DMS53 (cell line): ENCODE measurements at places on chromosomes 4 and X.
A peak's percentile ranks its signal among the peaks of the same experiment; 100 is the strongest.

GRCh38 chr4:174873931-174874330 lies 44.2 kb upstream of the ADAM29 start:
- DNase-seq = peak; percentile 66

GRCh38 chr4:139214039-139214534 lies 37.1 kb upstream of the ELF2 start:
- peak; percentile 10 for DNase-seq

- no peak for DNase-seq
These were observed 423.9 kb upstream of the PITX2 start for GRCh38 chr4:111046811-111047210.

DNA sequence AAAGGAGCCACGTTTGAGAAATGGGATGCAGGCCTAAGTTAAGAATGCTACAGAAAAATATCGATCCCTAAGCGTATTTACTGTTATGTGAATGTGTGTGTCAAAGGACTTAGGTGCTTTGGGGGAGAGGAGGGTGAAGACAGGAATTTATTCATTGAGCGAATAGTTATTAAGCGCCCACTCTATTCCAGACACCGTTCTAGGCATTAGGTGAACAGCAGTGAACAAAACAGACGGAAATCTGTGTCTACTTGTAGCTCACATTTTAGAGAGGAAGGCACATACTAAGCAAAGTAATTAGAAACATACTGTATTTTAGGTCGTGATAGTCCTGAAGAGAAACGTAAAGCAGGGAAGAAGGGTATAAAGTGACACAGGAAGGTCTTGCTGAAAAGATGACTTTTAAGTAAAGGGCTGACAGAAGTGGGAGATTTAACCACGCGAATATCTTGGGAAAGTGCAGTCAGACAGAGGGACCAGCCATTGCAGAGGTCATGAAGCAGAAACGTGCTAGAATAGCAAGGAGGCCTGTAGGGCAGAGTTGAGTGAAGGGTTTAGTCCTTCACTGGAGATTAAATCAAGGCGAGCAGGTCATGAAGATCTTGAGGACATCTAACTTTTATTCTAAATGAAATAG lies 541 bp downstream of the AIMP1 start:
- DNase-seq = peak; percentile 29

DNA sequence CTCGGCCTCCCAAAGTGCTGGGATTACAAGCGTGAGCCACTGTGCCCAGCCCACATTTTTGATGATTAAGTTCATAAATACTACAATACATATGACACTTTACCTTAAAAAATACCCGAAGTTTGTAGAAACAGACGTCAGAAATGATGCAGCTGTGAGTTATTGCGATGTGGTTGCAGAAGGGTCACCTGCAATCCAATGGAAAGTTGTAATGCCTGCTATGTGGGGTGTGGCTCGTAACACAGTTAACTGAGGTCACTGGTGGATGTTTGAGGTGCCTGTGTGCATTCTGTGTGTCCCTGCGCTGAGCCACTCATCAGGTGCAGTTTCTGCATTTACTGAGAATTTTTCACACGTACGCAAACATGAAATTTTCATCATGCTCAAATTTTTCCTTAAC lies 64.1 kb downstream of the ANXA5 start:
- DNase-seq = no peak

GRCh38 chrX:24153178-24153795 lies 3.8 kb downstream of the ZFX start:
- DNase-seq = no peak

GRCh38 chrX:49003696-49004095 lies 1.6 kb upstream of the GRIPAP1 start:
- DNase-seq = peak; percentile 29

DNA sequence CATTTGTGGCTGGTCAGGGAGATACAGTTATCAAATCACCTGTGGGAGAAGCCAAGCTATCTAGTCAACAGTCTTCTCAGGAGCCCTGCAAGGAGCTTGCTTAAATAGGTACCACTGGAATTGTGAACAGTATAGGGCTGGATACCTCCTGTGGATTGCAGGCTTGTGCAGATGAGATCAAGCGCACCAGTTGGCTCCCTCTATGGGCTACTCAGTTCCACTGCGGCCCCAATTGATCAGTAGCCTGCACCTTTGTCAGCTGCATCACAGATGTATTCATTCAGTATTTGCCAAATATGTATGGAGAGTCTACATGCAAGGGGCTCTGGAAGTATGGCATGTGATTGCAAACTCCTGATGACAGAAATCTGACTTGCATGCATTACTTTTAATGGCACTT lies 28.6 kb downstream of the TEX13A start:
- DNase-seq = peak; percentile 67

- peak; percentile 83 for DNase-seq
These were observed 21.2 kb downstream of the DOK7 start for GRCh38 chr4:3484057-3484973.

- no peak for DNase-seq
These were observed 4.9 kb upstream of the SLC25A4 start for GRCh38 chr4:185138161-185138560.

DNA sequence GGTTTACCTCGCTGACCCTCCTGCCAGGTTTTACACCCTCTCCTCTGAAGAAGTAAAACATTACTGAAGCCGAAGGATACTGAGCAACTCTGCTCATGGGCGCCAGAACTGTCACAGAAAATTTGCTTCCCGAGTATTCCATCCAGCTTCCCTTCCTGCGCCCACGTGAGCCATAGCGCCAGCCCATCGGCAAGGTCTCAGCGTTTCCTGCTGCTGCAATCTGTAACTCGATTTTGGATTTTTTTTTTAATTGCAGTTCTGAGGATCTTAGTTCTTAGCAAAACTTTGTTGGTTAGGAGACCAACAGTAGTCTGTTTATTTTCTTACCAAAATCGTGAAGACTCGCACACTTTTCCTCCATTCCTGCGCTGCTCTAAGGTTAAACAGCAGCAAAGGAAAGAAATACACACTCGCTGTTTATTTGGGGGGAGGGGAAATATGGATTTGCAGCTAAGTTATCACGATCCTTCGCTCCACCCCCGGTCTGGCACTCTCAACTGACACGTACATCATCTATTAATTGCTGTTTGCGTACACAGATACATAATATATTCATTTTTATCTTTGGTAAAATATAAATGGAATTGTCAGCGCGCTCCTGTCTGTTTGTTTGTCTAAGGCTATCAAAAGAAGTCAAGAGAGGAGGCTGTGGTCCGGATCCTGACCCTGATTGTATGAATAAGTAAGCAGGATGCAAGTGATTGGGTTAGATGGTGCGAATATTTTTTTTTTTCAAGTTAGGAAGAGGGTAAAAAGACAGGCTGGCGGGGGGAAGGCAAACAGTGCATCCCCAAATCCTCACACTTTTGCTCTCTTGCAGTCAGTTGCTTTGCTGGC lies at the start of gene TLL1:
Gene TLL1, plus strand, starts transcription at position 777 of the 837 bp plus-strand sequence. CDS start 668 bp downstream, outside the sequence.
- peak; percentile 65 for DNase-seq

DNA sequence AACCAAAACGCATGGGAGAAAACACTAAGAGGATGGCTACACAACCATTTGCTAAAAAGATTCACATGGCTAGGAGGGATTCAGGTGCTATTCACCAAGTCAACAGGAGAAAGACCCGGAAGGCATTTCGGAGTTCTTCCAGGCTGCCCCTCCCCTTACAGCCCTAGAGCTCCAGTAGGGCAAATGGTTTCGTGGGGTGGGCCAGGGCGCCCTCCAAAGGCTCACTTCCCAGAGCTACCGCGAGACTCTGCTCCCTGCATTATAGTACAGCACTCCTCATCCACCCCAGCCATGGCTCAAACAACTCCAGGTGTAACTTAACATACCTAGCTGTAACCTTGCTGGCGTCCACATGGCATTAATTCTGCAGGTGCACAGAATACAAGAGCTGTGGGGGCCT lies 179.7 kb downstream of the SLC39A8 start:
- DNase-seq = no peak

DNA sequence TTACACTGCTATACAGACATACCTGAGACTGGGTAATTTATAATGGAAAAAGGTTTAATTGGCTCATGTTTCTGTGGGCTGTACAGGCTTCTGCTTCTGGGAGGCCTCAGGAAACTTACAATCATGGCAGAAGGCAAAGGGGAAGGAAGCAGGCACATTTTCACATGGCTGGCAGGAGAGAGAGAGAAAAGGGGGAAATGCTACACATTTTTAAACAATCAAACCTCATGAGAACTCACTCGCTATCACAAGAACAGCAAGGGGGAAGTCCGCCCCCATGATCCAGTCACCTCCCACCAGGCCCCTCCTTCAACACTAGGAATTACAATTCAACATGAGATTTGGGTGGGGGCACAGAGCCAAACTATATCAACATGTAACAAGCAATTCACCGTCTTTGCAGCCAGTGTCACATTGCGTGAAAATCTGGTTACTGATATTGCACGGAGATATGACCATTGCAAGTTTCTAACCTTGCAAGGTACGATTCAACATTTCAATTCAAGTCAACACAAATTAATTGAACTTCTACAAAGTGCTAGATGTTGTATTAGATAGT lies 61.7 kb upstream of the RELL1 start:
- no peak for DNase-seq

- DNase-seq = no peak
These were observed 25.2 kb upstream of the ASMTL start for GRCh38 chrX:1477801-1478458.

DNA sequence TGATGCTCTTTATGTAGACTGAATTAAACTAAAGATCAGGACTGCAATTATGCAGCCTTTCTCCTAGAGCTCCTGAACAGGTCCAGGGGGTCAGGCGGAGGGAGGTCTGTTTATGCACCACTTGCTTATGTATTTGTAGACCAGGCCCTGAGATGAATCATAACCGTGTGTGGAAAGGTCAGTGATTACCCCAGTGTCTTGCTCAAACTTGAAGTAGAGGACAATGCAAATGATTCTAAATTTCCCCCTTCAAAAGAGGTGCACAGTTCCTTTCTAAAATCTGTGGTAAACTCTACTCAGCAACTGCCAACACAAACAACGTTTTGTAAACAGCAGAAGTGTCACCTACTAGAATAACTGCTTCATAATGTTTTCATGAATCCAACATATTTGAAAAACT lies 13.0 kb upstream of the TBC1D9 start:
- no peak for DNase-seq

DNA sequence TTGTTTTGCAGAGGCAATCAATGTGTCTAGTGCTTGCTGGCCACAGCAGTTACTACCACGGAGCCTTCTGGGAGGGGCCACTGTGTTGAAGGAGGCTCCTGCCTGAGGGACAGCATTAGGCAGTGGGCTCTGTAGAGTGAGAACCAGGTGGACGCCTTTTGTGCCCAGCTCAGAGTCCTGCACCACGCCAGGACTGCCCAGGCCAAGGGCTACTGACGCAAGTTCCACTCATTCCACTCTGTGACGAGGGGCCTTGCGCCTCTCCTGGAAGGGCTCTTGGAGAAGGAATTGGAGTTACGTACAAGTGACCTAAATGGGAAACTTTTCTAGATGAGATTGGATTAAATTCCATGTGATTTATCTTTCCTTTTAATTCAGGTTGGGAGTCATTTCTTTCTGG lies 102.8 kb upstream of the MAGEE2 start:
- no peak for DNase-seq

- DNase-seq = no peak
These were observed 76.6 kb downstream of the SH3KBP1 start for GRCh38 chrX:19810802-19811201.

- DNase-seq = no peak
These were observed 1361.9 kb upstream of the ADGRL3 start for GRCh38 chr4:59838236-59838635.

DNA sequence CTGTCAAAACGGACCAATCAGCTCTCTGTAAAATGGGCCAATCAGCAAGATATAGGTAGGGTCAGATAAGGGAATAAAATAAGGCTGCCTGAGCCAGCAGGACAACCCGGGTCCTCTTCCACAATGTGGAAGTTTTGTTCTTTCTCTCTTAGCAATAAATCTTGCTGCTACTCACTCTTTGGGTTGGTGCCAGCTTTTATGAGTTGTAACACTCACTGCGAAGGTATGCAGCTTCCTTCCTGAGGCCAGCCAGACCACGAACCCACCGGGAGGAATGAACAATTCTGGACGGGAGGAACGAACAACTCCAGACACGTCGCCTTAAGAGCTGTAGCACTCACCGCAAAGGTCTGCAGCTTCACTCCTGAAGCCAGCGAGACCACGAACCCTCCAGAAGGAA lies 287.8 kb downstream of the RAPGEF2 start:
- DNase-seq = peak; percentile 5

DNA sequence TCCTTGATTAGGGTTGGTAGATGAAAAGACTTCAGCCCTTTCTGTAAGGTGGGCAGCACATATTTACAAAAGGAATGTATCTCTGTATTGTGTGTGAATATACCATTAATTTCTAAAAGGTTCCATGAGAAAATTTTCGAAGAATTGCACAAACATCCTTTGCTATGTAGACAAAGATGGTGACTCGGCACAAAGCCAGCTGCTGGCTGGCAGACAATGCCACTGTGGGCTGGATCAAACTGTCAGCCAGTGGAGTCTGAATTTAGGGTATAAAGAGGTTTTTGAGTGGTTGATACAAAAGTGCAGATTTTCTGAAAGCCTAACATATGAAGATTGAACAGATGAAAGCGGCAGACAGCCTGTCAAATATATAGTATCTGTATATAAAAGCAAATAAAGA lies 5.6 kb upstream of the TXK start:
- no peak for DNase-seq

DNA sequence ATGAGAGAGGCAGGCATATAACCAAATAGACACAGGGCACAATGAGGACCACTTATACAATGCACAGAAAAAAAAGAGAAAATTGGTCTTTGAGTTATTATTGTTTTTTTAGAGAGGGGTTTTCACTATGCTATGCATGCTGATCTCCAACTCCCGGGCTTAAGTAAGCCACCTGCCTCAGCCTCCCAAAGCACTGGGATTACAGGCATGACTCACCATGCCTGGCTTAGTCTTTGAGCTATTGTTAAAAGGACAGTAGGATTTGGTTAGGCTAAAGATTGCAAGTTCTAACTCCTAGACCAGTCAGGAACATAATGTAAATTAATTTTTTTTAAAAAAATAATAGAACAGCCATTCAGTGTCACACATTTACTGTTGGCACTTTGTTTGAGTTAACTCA lies 340.1 kb downstream of the GPAT3 start:
- peak; percentile 16 for DNase-seq

DNA sequence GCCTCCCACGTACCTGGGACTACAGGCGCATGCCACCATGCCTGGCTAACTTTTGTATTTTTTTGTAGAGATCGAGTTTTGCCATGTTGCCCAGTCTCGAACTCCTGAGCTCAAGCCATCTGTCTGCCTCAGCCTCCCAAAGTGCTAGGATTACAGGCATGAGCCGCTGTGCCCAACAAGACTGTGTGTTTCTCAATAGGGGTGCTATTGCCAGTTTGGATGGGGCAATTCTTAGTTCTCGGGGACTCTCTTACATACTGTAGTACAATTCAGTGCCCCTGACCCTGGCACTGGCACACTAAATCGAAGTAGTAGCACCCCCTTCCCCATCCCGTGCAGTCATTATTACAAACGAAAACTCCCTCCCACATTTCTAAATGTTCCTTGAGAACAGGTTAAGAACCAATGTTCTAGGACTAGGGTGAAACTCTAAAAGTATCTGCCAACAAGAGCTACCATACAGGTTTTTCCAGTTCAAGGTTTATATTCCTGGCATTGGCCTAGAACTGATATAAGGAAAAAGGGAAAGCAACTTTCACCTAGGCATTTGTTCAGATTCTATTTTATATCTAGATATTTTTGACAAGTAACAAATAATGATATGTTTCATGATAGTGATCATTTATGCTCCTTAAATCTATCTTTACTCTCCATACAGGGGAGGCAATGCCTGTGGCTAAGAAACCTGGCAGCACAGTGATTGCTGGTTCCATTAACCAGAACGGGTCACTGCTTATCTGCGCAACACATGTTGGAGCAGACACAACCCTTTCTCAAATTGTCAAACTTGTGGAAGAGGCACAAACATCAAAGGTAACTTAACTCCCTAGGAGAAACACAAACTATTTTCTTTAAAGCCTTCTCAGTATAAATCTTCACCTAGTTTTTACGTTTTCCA lies 50.4 kb upstream of the PGAM4 start:
- DNase-seq = peak; percentile 55
